ENCODE measurements at places on chromosomes 13 and 19. TPM values are rescaled to one million over a fixed set of nuclear protein-coding genes. Genes with fewer than 3 reads are reported as not detected.

- H3K4me1 ChIP-seq: no peaks in the 10 kb centered on the region
- H3K27ac ChIP-seq: no peak overlapping the region
- no peaks in the 10 kb centered on the region for H3K36me3 ChIP-seq
- no peaks in the 10 kb centered on the region for H3K27me3 ChIP-seq
- no peak for DNase-seq
Measured at GRCh38 chr19:8161135-8161646, 11.8 kb upstream of the FBN3 start.

DNA sequence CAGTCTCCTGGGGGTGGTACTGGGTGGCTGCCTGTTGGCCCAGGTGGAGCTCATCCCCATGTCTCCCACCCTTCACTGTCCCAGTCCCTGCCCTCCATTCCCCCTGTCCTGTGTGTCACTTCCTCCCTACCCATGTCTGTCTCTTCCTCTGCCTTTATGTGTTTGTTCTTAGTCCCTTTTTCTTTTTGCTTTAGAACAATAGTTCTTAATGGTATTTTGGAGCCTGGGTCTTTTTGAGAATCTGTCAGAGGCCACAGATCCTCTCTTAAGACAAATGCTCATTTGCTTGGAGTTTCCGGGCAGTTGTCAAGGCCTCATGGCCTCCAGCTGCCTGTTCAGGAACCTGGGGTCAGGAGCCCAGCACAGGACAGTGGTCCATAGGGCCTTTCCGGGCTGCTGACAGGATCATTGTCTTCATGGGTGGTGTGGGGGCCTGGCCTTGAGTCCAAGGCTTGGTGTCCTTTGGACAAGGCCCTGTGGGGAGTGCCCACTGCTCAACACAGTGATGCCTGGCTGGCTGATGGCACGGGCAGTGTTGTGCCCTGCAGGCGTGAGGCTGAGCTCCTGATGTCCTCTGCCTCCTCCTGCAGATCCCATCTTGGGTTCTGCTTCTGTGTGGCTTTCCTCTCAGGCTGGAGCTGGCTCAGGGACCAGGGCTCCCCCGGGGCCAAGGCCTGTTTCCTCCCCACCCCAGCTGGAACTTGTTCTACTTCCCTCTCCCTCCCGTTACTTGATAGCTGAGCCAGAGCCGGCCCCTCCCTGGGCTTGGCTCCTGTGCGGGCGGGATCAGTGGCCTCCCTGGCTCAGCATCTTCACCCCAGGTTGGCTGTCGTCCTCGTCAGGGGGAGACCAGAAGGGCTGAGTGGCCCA is 3.5 kb downstream of the EGLN2 start:
- peak overlapping the region; percentile 64 for H3K27ac ChIP-seq
- H3K4me3 ChIP-seq: peak overlapping the region; percentile 53
- DNase-seq: peak; percentile 88
- peaks cover 66% of the 10 kb centered on the region for H3K4me1 ChIP-seq

- no peak overlapping the region for H3K27ac ChIP-seq
- no peaks in the 10 kb centered on the region for H3K4me1 ChIP-seq
- DNase-seq: no peak
- H3K27me3 ChIP-seq: no peaks in the 10 kb centered on the region
- H3K36me3 ChIP-seq: no peaks in the 10 kb centered on the region
Measured at GRCh38 chr13:84400706-84401105, 518.4 kb upstream of the SLITRK1 start.

DNA sequence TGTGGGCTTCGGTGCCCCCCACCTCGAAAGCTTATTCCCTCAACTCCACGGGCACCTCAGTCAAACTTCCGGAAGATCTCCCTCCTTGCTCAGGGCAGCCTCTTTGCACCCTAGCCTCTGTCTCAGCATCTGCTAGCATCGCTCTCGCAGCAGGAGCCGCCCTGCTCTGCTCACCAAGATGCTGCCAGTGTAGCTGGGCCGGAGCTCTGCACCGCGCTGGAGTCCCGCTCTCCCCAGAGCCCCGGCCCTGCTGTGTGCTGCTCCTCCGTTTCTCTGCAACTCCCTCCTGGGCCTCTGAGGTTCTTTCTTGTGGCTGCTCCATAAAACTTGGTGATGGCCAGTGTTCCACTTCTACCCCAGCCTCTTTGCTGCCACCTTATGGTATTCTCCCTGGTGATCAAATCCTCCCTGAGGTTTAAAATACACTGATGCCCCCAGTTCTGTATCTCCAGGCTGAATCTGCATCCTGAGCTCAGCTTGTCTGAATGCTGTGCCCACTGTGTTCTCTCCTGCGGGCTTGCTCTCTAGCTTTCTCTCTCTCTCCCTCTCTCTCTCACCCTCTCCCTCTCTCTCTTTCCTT is 198.0 kb downstream of the UQCRFS1 start:
- H3K4me3 ChIP-seq: no peak overlapping the region
- H3K27ac ChIP-seq: no peak overlapping the region
- peaks cover 27% of the 10 kb centered on the region for H3K27me3 ChIP-seq
- no peaks in the 10 kb centered on the region for H3K36me3 ChIP-seq

GRCh38 chr13:110244071-110244830 is 62.7 kb downstream of the COL4A1 start:
- H3K27me3 ChIP-seq: no peaks in the 10 kb centered on the region
- peaks cover 18% of the 10 kb centered on the region for H3K4me1 ChIP-seq
- H3K4me3 ChIP-seq: no peak overlapping the region
- no peak for DNase-seq
- H3K36me3 ChIP-seq: no peaks in the 10 kb centered on the region
- peak overlapping the region; percentile 27 for H3K27ac ChIP-seq

GRCh38 chr19:6608940-6609339 is 18.0 kb upstream of the CD70 start:
- H3K4me3 ChIP-seq: no peak overlapping the region
- peaks cover 21% of the 10 kb centered on the region for H3K27me3 ChIP-seq
- no peaks in the 10 kb centered on the region for H3K36me3 ChIP-seq
- no peak overlapping the region for H3K27ac ChIP-seq
- no peaks in the 10 kb centered on the region for H3K4me1 ChIP-seq

DNA sequence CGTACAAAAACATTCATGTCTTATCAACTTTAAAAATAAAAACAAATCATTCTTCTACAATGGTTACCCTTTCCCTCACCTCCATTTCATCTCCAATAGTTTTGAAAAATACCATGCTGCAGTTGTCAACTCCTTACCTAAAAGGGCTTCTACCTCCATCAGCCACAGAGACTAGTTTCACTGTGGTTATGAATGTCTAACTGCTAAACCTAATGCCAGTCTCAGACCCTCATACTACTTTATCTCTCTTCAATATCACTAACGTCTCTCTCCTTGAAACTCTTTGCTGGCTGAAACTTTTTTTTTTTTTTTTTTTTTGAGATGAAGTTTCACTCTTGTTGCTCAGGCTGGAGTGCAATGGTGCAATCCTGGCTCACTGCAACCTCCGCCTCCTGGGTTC is 27.1 kb downstream of the LNX2 start:
- H3K27ac ChIP-seq: no peak overlapping the region
- H3K36me3 ChIP-seq: no peaks in the 10 kb centered on the region
- peaks cover 2% of the 10 kb centered on the region for H3K4me1 ChIP-seq
- no peak for DNase-seq
- H3K27me3 ChIP-seq: no peaks in the 10 kb centered on the region

DNA sequence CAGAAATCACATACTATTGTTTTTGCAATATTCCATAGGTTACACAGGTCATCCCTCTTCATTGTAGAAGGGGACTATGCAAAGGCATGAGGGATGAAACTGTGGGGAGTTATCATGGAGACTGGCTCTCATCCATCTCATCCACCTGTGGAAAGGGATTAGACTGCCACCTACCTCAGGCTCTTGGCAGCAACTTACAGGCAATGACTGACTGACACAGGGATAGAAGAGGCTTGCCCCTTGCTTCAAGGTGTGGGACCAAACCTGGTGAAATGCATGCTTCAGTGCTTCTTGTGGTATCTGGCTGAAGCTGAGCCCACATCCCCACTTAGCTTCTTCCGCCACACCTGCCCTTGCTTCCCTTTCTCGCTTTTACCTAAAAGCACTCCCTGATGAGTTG is 341.3 kb downstream of the GPC5 start:
- DNase-seq: no peak
- no peaks in the 10 kb centered on the region for H3K4me1 ChIP-seq
- H3K4me3 ChIP-seq: no peak overlapping the region
- no peaks in the 10 kb centered on the region for H3K36me3 ChIP-seq
- H3K27me3 ChIP-seq: no peaks in the 10 kb centered on the region

Gene PRODH2
- total RNA-seq: not detected

GRCh38 chr13:40488869-40489391 is 177.5 kb downstream of the FOXO1 start:
- H3K36me3 ChIP-seq: no peaks in the 10 kb centered on the region
- no peak overlapping the region for H3K4me3 ChIP-seq
- no peaks in the 10 kb centered on the region for H3K4me1 ChIP-seq
- no peak overlapping the region for H3K27ac ChIP-seq
- no peaks in the 10 kb centered on the region for H3K27me3 ChIP-seq

GRCh38 chr13:45167611-45168554 is 33.0 kb downstream of the KCTD4 start:
- no peaks in the 10 kb centered on the region for H3K36me3 ChIP-seq
- no peak overlapping the region for H3K27ac ChIP-seq
- no peaks in the 10 kb centered on the region for H3K27me3 ChIP-seq
- peaks cover 7% of the 10 kb centered on the region for H3K4me1 ChIP-seq
- no peak overlapping the region for H3K4me3 ChIP-seq

- peaks cover 6% of the 10 kb centered on the region for H3K4me1 ChIP-seq
- H3K27me3 ChIP-seq: no peaks in the 10 kb centered on the region
- H3K4me3 ChIP-seq: peak overlapping the region; percentile 61
- no peaks in the 10 kb centered on the region for H3K36me3 ChIP-seq
- H3K27ac ChIP-seq: no peak overlapping the region
Measured at GRCh38 chr19:42424345-42424707, 2.9 kb downstream of the LIPE start.

Gene ZNF625
- total RNA-seq: 0.36 TPM

Gene CLEC17A
- not detected for total RNA-seq

DNA sequence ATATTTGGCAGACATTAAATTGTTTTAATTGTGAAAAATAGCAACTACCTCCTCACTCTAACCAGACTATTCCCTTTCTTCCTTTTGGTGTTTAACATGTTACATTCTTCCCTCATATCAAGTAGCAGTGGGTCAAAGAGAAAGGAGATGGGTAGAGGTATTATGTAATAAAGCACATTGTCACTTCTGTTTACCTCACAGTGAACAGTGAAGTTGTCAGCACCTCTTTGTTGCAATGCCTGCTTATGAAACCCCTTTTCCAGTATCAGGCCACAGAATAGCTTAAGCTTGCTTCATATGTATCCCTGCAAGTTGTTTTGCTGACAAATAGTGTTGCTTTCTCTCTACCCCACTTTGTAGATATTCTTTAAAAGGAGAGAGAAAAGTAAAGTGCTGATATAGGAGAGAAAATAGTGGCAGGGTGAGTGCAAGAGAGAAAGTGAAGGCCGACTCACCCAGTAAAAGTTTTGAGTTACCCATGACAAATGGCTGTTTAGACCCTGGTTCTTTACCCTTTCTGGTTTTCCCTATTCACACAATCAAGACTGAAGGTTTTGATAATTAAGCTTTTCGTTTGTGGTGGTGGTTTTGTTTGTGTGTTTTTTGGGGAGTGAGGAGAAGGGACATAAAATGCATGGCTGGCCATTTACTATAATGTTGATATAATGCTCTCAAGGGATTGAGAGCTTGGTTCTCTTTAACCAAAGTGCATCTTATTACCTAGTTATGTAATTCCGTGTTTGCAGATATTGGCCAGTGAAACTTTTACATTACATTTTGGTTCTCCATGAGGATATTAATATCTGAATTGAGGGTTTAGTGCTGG is 3.7 kb downstream of the ITM2B start:
- no peaks in the 10 kb centered on the region for H3K27me3 ChIP-seq
- H3K36me3 ChIP-seq: peaks cover 18% of the 10 kb centered on the region
- no peak for DNase-seq
- H3K27ac ChIP-seq: peak overlapping the region; percentile 99

GRCh38 chr19:11699931-11700794 is 38.6 kb downstream of the ZNF823 start:
- no peak for DNase-seq
- no peaks in the 10 kb centered on the region for H3K4me1 ChIP-seq
- peaks cover 9% of the 10 kb centered on the region for H3K27me3 ChIP-seq
- H3K27ac ChIP-seq: no peak overlapping the region

DNA sequence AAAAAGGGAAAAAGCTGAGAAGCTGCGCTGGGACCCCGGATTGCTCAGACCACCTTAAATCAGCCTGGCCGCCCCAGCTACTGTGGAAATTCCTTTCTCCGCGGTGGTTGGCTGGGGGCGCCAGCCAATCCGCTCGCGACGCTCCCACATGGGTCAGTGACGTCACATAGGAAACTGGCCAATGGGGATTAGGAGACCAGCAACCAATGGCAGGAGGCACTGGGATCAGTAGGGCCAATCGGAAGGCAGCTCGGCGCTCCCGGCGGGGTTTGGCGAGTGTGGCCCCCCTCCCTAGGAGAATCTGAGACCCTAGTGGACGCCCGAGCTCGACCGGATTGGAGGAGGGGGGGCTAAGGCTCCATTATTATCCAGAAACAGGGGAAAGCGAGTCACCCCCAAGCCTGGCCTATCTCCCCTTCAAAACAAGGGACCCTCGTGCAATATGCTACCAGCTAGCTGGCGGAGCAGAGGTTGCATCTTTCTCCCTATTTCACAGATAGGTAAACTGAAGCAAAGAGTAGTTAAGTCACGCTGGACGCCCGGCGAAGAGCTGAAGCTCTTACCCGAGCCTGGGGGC is 6.5 kb upstream of the TLE2 start:
- peak; percentile 99 for DNase-seq
- no peaks in the 10 kb centered on the region for H3K36me3 ChIP-seq
- H3K27ac ChIP-seq: peak overlapping the region; percentile 93
- H3K4me3 ChIP-seq: peak overlapping the region; percentile 78

- peaks cover 14% of the 10 kb centered on the region for H3K36me3 ChIP-seq
- H3K27ac ChIP-seq: peak overlapping the region; percentile 3
- DNase-seq: peak; percentile 90
Measured at GRCh38 chr19:38596057-38596981, 21.4 kb downstream of the MAP4K1 start.

DNA sequence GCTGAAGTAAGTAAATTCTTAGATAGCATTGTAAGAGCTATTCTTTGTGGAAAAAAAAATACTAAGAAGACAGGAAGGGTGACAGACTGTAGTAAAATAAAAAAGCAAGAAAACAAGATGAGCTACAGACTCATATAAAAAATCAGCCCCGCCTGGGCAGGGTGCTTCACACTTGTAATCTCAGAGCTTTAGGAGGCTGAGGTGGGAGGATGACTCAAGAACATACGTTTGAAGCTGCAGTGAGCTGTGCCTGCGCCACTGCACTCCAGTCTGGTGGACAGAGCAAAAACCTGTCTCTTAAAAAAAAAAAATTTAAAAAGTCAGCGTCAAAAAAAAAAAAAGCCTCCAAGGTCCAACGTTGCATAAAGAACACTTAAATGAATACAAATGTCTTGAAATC is 102.1 kb downstream of the VWA8 start:
- H3K36me3 ChIP-seq: peaks cover 3% of the 10 kb centered on the region
- DNase-seq: no peak
- no peak overlapping the region for H3K4me3 ChIP-seq
- no peaks in the 10 kb centered on the region for H3K4me1 ChIP-seq
- no peak overlapping the region for H3K27ac ChIP-seq

GRCh38 chr19:38661996-38662395 is 14.5 kb downstream of the ACTN4 start:
- no peaks in the 10 kb centered on the region for H3K36me3 ChIP-seq
- peaks cover 95% of the 10 kb centered on the region for H3K4me1 ChIP-seq
- H3K4me3 ChIP-seq: peak overlapping the region; percentile 49
- H3K27ac ChIP-seq: peak overlapping the region; percentile 95
- DNase-seq: no peak

Gene PSG7
- total RNA-seq: not detected

- peaks cover 12% of the 10 kb centered on the region for H3K4me1 ChIP-seq
- peak overlapping the region; percentile 90 for H3K4me3 ChIP-seq
- DNase-seq: peak; percentile 68
- peaks cover 17% of the 10 kb centered on the region for H3K36me3 ChIP-seq
Measured at GRCh38 chr19:1651568-1652291, 685 bp downstream of the TCF3 start.

Gene CTXN1
- not detected for total RNA-seq
